ENCODE measurements at places on chromosomes 16 and 17. TPM values are rescaled to one million over a fixed set of nuclear protein-coding genes. Genes with fewer than 3 reads are reported as not detected.

Gene VWA3A
- not detected for total RNA-seq

Gene CORO1A
- 0.79 TPM for total RNA-seq

DNA sequence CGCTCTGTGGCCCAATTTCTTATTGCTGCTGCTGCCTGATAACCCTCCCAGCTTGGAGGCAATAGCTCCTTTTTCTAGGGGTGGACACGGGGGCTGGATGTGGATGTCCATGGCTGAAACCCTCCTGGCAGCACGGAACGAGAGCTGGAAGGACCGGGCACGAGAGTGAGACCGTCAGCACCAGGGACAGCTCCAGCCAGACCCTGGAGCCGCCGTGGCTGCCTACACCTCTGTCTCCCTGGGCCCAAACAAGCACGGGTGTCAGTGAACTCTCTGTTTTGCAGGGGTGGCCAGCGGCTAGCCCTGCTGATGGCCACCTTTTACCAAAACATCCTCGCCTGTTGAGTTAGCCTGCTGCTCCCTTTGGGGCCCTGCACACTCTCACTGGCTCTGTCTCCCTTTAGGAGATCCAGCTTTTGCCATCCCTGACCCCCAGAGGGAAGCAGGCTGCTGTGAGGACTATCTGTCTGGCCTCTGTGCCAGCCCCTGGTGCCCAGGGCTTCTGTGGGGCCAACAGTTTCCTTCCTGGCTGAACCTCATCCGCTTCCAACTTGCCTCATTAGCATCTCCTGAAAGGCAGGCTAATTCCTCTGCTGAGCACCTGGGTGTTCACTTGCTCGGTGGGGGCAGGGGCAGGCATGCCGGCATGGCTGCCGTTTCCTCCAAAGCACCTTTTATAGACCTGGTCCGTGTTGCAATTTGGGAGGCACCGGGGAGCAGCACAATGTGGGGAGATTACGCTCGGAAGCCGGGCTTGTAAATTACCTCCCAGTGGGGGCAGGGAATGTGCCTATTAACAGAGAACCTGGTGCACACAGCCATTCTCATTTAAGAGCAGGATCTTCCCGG is 118.1 kb downstream of the ENGASE start:
- DNase-seq = peak; percentile 40

DNA sequence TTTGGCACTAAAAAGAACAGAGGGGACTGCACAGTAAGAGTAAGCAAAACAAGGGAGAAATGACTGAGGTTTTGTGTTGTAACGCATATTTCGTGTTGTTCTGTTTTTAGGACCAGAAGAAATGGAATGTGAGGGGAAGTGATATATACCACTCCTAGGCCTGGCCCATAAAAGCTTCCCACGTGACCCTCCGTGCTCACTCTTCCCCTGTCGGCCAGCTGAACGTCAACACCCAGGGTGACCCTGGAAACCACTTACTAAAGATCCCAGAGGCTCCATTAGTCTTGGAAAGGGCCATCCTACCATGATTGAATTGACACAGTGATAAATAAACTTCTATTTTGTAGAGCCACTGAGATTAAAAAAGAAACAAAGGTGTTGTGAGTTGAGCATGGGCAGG is 79.8 kb downstream of the HELZ start:
- no peak for DNase-seq

DNA sequence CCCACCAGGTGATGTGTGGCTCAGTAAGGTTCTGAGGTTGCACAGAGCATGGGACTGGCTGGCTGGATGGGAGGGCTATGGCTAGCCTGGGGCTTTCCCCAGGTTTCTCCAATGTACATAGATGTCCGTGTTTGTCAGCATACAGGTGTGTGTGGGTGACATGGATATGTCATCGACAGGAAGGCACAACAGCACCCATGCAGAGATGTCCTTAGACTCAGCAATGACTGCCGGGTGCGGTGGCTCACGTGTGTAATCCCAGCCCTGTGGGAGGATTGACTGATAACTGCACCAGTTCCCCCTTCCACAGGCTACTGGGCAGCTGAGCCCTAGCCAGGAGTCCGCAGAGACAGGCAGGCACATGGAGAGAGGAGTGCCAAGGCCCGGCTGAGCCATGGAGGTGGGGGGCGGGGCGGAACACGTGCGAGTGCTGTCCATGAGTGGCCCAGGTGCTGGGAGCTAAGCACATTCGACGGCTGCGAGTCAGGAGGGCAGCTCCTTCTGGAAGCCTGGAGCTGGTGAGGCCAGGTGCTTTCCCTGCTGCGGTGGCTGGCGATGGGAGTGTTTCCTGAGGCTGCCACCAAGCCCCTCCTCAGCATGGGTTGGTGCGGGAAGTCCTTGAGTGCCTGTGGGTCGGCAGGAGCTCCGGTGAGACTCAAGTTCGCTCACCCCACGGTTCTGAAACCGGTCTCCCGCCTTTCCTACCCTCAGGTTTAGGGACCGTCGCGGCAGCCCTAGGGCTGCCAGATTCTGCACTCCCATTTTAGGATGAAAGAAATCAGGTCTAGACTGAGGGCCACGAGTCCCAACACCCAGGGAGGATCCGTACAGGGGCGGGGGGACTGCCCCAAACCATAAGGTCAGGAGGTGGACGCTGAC is 858 bp upstream of the ASPSCR1 start:
- peak; percentile 14 for DNase-seq

Gene LRRC37A
- total RNA-seq = 2.6 TPM

Gene CETP
- total RNA-seq = 10.5 TPM

Gene OMG
- total RNA-seq = 6.7 TPM

DNA sequence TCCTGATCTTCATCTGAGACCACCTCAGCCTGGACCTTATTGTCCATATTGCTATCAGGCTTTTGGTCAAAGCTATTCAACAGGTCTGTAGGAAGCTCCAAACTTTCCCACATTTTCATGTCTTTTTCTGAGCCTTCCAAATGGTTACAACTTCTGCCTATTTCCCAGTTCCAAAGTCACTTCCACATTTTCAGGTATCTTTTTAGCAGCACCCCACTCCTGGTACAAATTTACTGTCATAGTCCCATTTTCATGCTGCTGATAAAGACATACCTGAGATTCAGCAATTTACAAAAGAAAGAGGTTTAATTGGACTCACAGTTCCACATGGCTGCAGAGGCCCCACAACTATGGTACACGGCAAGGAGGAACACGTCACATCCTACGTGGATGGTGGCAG is 815.5 kb downstream of the KCNJ2 start:
- DNase-seq = no peak

Gene HCRT
- total RNA-seq = not detected

Gene KRT31
- total RNA-seq = not detected

- no peak for DNase-seq
Measured at GRCh38 chr17:71163121-71163812, 957.6 kb upstream of the SOX9 start.

- no peak for DNase-seq
Measured at GRCh38 chr16:48559462-48560211, 50.3 kb downstream of the N4BP1 start.

GRCh38 chr17:21357696-21358656 is 18.2 kb upstream of the KCNJ12 start:
- no peak for DNase-seq

Gene CLEC19A
- not detected for total RNA-seq

GRCh38 chr17:51722994-51723393 is 435.5 kb downstream of the CA10 start:
- no peak for DNase-seq

GRCh38 chr17:79548116-79548515 is 62.7 kb downstream of the RBFOX3 start:
- no peak for DNase-seq

GRCh38 chr17:10556301-10557005 is 7.0 kb upstream of the MYH2 start:
- no peak for DNase-seq

GRCh38 chr17:74524653-74525464 is 6.4 kb downstream of the CD300LB start:
- DNase-seq = no peak

DNA sequence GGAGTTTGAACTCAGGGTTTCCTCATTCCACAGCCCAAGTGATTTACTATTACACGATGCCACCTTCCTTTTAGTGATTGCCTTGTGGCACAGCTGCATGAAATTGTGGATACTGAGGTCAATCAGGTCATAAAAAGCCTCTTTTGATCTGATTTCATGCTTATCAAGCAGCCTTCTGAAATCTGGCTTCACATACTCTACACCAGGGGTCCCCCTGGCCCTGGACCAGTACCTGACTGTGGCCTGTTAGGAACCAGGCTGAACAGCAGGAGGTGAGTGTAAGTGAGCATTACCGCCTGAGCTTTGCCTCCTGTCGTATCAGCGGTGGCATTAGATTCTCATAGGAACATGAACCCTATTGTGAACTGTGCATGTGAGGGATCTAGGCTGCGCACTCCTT is 13.8 kb downstream of the SLFN5 start:
- peak; percentile 17 for DNase-seq

Gene MYCBPAP
- total RNA-seq = under 0.01 TPM

DNA sequence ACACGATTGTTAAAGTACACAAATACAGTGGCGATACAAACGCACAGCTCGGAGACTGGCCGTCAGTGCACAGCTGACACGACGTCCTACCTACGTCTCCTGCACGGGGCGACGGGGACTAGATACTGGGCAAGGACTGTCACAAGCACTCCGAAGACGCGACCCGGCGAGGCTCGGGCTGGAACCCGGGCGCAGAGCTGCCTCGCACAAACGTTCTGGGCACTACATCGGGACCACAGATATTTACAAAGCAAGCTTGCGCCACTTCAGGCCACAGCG is 13.8 kb downstream of the SLC16A3 start:
- no peak for DNase-seq

- no peak for DNase-seq
Measured at GRCh38 chr17:43839670-43840108, 6.7 kb upstream of the MPP3 start.

DNA sequence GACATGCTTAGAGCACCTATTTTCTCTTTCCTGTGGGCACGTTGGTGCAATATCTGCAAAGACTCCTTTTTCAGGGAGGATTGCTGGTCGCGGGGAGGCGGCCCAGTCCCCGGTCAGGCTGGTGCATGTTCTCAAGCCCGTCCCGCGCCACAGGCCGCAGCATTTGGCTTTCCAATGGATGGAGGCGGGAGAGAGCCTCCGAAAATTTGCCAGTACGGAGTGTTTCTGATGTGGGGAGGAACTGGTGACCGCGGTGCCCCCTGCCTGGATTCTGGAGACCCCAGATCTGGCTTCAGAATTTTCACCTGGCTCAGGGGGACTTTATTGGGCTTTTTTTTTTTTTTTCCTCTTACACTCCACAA is 2.3 kb downstream of the CMIP start:
- DNase-seq = no peak

Gene NPIPA3
- 0.40 TPM for total RNA-seq

DNA sequence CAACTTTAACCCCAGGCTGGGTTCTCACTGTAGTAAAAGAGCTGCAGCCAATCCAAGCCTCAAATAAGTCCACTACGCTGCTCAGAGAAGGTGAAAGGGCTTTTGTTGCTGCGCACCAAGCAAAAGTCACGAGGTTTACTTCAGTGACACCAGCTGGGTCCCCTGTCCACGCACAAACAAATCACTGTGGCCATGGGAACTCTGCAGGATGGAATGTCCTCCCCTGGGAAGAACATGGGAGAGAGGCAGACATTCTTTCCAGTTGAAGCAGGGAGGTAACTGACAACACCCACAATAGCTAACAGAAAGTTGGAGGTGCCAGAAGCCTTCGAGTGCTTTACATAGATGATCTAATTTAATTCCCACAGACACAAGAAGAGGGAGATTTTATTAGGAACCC is 181.9 kb downstream of the PMP22 start:
- no peak for DNase-seq

GRCh38 chr17:57927048-57927723 is 28.0 kb downstream of the CUEDC1 start:
- DNase-seq = no peak

- DNase-seq = no peak
Measured at GRCh38 chr17:15900871-15901270, 44.1 kb upstream of the ADORA2B start.

Gene TMEM208
- total RNA-seq = 29.2 TPM

Gene KIF2B
- total RNA-seq = not detected

Gene SULT1A2
- not detected for total RNA-seq

- DNase-seq = no peak
Measured at GRCh38 chr16:85905110-85906095, 6.4 kb downstream of the IRF8 start.

GRCh38 chr16:55559233-55559632 is 7.3 kb upstream of the CAPNS2 start:
- peak; percentile 72 for DNase-seq

Gene BRCA1
- 8.7 TPM for total RNA-seq

- no peak for DNase-seq
Measured at GRCh38 chr17:40460968-40461731, 17.9 kb downstream of the IGFBP4 start.

Gene TP53TG3F
- not detected for total RNA-seq

- no peak for DNase-seq
Measured at GRCh38 chr17:39716879-39717536, 13.3 kb downstream of the MIEN1 start.

Gene ABCA9
- total RNA-seq = 1.8 TPM

Measured in lung microvascular endothelial cell (primary cell).